Ovary (tissue), 10 donors: ENCODE measurements at places on chromosomes 3 and 15. TPM values are rescaled to one million over a fixed set of nuclear protein-coding genes. Genes with fewer than 3 reads are reported as not detected.

GRCh38 chr15:39317225-39317624 is 263.7 kb upstream of the THBS1 start:
- no peak for DNase-seq

DNA sequence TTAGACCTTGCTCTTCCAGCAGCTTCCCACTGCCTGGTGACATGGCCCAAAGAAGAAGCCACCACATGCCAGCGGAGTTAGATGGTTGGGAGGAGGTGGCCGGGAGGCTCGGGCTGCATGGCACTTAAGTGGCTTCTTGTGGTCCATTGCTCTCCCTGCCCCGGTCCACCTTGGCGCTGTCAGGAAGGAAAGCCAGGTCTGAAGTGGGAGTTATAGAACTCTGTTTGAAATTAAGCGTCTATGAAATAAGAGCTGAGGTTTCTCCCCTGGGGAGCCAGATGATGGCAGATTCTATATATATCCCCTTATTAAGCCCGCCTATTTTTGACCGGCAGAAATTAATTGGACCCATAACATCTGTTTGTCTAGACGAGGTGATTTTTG is 61.2 kb downstream of the ITGA11 start:
- no peak for DNase-seq

DBR1 gene
- 14.7 TPM for polyA plus RNA-seq

CHRNA7 gene
- 1.6 TPM for polyA plus RNA-seq

LNP1 gene
- polyA plus RNA-seq: 2.4 TPM

- DNase-seq: no peak
Observed at GRCh38 chr3:169112153-169112892, 551.2 kb downstream of the MECOM start.
